ENCODE measurements at places on chromosomes 6 and 20.

GRCh38 chr20:6426287-6426891 is 303.6 kb upstream of the FERMT1 start:
- no peak for DNase-seq

DNA sequence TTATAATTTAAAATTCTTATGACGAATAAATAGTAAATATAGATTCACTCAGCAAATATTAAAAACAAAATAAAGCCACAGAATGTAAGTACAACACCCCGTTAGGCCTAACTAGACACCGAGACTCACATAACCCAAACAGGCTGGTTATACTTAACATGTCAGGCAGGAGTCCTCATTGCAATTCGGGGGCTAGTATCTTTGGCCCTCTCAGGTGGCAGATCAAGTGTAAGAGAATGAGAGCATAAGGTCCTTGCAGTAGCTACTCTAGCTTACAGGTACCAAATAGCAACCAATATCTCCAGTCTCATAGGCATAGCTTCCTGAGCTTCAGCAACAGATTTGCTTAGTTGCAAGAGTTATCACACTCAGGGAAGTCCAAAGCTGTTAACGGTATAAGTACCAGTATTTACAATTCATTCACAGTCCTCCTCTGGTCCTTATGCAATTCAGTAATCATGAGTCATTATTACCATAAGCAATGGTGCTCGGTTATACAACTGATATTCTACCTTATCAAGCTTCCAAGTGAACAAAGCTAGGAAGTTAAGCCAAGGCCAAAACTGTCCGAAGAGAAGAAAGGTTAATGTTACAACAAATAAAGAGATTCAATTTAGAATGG is 20.1 kb downstream of the REV3L start:
- peak; percentile 20 for DNase-seq

DNA sequence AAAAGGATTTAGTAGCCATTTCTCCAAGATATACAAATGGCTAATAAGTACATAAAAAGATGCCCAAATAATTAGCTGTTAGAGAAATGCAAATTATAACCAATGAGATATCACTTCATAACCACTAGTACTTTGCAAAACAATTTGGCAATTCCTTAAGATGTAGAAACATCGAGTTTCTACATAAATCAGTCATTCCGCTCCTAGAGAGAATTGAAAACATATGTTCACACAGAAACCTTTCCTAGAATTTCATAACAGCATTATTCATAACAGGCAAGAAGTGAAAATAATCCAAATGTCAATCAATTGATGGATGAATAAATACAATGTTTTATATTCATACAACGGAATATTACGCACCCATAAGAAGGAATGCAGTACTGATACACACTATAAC is 20.5 kb upstream of the NT5E start:
- no peak for DNase-seq

DNA sequence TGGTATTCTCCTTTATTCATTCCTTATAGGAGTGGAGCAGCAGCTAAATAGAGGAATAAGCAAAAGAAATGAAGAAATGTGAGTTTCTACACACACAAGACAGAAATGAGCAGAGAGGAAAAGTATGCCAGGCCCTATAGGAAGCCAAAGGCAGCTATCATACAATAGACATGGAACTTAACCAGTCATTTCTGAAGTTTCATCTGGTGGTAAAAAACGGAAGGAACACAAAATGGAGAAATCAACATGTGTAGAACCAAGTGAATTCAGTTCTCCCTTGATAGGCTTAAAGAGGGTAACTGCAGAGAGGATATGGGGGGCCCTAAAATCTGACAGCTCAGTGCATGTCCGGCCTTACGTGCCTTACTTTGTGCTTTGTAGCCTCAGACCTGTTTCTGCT is 44.6 kb downstream of the TSBP1 start:
- DNase-seq, result no peak

GRCh38 chr6:76683985-76684384 is 611.5 kb upstream of the IMPG1 start:
- DNase-seq, result no peak

GRCh38 chr20:25987073-25987927 is 290.6 kb upstream of the ZNF337 start:
- peak; percentile 65 for DNase-seq

- DNase-seq, result no peak
These were observed 3.8 kb upstream of the BLTP3A start for GRCh38 chr6:34788111-34788510.

GRCh38 chr6:6680526-6680925 is 92.0 kb downstream of the LY86 start:
- no peak for DNase-seq

DNA sequence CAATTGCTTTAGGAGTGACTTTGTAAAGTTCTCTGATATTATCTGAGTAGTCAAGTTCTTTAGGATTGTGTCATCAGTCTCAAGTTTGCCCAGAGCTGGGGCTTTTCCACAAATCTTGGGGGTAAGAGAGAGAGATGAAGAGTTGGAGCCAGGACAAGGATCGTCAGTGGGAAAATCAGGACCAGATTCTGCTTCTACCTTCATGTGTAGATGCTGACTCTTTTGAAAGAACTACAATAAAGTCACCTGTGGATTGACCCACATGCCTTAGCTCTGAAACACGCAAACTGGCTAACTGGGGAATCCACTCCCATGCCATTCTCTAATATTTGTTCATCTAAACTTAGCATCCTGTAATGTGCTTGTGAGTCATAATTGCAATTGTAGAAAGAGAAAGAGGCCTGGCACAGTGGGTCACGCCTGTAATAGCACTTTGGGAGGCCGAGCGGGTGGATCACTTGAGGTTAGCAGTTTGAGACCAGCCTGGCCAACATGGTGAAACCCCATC is 15.6 kb upstream of the BICRAL start:
- DNase-seq, result peak; percentile 50

- DNase-seq, result no peak
These were observed 50.9 kb downstream of the JARID2 start for GRCh38 chr6:15296735-15297134.

GRCh38 chr6:119333707-119334295 is 15.8 kb downstream of the MAN1A1 start:
- no peak for DNase-seq

GRCh38 chr20:49851231-49851705 is 38.6 kb downstream of the SLC9A8 start:
- no peak for DNase-seq

DNA sequence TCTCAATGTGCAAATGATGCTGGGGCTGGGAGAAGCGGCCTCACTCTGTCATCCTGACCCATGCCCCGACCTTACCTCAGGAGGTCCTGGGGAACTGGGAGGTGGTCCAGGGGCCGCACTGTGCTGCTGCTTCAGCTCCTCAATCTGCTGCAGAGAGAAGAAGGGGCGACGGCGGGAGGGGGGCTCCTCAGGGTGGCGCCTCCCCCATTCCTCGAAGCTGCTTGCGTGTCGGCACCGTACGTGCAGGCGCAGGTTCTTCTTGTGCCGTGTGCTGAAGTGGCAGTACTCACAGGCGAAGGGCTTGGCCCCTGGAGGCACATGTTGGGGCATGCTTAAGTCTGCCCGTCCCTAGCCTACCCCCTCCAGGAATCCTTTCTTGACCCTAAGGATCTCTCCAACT is 12.9 kb downstream of the ZNF335 start:
- DNase-seq, result no peak

DNA sequence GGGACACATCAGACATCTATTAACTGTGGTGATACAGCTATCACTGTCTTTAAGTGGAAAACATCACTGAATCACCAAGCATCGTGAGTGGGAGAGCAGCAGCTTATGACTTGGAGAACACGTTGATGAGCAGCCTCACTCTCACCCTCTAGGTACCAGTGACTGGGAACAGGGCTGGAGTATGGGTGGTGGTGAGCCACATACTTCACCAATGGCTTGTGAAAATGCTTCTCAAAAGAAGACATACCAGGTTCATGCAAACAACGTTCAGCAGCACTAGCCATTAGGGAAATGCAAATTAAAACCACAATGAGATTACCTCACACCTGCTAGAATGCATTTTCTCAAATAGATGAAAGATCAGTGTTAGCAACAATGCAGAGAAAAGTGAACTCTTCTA is 25.3 kb downstream of the SNX5 start:
- DNase-seq, result no peak

GRCh38 chr6:17662585-17662984 is 44.1 kb downstream of the NUP153 start:
- no peak for DNase-seq

GRCh38 chr6:125550892-125551291 is 198.5 kb upstream of the HEY2 start:
- DNase-seq, result no peak

DNA sequence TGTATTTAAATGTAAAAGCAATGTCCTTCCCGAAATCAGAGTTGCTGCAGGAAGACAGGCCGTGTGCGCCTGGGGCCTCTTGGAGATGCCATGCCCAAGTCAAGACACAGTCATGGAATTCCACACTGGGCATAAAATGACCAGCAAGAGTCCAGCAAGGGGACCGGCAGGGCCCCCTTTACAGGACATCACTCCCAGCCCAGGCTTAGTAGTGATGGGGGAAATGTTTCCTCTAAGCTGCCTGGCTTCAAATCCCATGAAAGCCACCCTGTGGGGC is 1.9 kb upstream of the PPP1R3G start:
- no peak for DNase-seq

DNA sequence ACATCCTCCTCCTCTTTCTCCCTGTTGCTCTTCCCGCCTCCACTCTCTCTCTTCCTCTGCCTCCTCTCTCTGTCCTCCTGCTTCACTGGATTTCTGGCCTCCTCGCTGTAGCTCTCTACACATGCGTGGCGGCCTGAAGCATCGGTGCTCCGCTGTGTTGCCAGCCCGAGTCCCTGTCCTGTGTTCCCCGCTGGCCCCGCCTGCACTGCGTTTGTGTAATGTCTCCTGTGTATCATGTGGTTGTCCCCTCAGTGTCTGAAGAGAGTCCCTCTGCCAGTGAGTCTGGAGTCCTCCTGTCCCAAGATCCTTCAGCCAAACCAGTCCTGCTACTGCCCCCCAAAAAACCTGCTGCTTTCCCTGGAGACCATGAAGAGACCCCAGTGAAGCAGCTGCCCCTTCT is 143.8 kb downstream of the TBC1D7 start:
- DNase-seq, result no peak

GRCh38 chr6:85403331-85404015 is 46.4 kb upstream of the NT5E start:
- peak; percentile 68 for DNase-seq

Data from SW 1271 (cell line).